ENCODE measurements at places on chromosomes 2 and 18.

DNA sequence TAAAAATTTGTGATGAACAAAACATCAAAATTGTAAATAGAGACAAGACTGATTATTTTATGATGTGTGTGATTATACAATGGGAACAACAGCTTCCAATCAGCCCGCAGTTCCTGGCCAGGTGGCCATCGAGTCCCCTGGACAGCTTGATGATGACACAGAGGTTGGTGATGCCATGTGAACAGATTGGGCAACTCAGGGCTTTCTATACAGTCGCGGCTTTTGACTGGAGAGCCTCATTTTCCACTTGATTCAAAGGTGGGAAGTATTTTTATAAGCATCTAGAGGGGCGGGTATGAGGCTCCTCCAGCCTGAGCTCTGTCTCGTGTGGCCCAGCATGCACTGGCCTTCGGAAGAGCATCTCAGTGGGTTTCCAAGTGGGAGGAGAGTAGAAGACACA is 14.9 kb upstream of the HPCAL1 start:
- no peak for DNase-seq

GRCh38 chr2:58357521-58357920 is 116.4 kb upstream of the FANCL start:
- DNase-seq, result no peak

DNA sequence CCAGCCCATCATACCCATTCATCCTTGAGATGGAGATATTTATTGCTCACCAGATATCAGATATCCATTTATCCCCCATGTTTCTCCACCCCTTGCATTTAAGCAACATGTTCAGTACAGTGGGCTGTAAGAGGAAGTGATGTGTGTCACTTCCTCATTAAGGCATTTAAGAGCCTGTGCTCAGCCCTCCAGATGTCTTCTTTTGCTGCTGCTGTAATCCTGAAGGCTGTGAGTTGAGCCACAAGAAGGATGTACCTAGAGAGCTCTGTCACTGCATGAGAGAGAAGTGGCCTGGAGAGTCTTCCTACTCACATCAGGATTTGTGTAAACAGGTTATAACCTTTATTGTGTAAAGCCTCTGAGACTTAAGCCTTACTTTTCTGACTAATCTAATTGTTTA is 151.8 kb upstream of the UNC80 start:
- no peak for DNase-seq

- DNase-seq, result no peak
Measured at GRCh38 chr2:147211484-147211883, 633.3 kb upstream of the ACVR2A start.

DNA sequence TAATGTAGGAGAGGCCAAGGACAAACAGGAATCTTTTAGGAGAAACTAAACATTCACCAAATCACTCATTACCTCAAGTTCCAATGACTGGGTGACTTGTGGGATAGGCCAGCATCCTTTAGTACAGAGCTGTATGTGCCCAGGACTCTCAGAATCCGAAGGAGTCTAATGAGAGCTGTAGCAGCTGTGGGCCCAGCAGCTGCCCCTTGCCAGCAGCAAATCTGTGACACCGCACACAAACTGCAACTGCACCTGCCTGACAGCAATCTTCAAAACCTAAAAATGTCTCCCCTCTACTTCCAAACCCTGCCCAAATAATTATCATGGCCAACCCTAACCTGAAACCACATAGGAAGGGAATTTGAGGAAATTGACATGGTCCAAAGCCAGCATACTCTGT is 44.5 kb upstream of the ACVR2A start:
- no peak for DNase-seq

DNA sequence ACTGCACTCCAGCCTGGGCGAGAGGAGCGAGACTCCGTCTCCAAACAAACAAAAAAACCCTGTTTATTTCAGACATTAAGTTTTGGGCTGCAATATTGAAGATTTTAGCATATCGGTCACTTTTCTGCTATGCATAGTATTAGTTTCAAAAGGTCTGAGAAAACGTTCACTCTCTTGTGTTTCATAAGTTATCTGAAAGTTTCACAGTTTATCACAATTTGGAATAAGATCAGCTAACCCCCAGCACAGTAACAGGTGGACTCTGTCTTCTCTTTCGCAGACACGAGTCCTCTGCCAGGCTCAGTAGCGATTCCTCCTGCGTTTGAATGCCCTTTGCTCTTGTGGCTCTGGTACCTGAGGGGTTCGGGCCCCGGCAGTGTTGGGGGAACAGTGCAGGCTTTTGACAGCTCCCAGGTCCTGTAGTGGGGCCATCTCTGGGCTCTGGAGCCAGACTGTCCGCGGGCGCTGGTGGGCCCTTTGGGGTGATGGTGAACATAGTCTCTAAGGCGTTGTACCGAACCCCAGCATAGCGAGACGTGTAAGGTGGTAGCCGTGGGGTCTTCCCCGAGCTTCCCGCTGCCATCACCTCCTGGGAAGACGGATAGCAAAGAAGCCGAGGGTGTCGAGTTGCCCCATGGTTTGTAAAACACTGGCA is 20.4 kb downstream of the NFATC1 start:
- DNase-seq, result no peak

All from NCI-H460 (cell line).